ENCODE measurements at places on chromosomes 16 and 17.

- no peak for DNase-seq
These were observed 13.2 kb downstream of the NAGPA start for GRCh38 chr16:5020551-5020950.

DNA sequence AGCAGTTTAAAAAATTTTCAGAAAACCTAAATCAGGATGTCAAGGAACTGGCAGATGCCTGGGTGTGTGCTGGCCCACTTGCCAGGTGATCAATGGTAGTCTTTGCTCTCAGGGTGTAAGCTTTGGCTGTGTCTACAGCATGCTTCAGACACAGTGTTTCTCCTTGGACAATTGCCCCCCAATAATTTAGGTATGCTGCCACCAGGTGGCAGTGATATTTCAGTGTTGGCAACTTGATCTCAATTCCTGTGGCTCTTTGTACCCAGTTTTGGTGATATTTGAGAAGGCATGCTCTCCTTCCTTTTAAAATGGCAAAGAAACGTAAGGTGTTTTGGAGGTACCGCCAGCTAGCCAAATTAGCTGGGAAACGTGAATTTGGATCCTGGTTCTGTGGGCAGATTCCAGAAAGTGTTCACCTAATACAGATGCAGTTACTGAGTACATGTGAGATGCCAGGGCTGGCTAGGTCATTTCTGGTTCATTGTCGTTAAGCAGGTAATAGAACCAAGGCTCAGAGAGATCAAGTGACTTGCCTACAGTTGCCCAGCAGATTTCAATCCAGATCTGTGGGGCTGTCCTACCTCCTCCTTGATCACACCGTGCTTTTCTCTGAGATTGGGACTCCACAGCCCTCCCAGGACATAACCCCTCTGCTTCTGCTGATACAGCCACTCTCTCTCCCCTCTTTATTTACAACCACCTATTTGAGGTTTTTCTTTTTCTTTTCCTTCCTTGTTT, 155.6 kb upstream of the PLCG2 start:
- peak; percentile 29 for DNase-seq

GRCh38 chr16:8500351-8500750, 90.0 kb downstream of the TMEM114 start:
- no peak for DNase-seq

GRCh38 chr16:55328611-55329569, 4.9 kb downstream of the IRX6 start:
- no peak for DNase-seq

DNA sequence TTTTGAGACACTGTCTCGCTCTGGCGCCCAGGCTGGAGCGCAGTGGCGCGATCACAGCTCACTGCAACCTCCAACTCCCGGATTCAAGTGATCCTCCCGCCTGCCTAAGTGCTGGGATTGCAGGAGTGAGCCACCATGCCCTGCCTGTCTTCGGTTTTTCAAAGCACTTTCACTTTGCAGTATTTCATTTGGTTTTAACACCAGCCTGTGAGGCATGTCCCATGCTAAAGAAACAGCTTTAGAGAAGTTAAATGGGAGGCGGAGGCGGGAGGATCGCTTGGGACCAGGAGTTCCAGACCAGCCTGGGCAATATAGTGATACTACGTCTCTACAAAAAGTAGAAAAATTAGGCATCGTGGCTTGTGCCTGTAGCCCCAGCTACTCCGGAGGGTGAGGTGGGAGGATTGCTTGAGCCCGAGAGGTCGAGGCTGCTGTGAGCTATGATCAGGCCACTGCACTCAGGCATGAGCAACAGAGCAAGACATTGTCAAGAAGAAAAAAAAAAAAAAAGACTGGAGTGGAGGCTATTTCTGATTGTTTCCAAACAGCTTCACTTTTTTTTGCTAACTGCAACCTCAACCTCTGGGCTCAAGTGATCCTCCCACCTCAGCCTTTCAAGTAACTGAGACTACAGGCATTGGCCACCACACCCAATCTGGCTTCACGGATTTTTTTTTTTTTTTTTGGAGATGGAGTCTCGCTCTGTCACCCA, 1.3 kb downstream of the METTL23 start:
- no peak for DNase-seq

GRCh38 chr17:43479948-43480347, 3.8 kb upstream of the DHX8 start:
- no peak for DNase-seq

GRCh38 chr17:35046740-35047283, 16.7 kb downstream of the RFFL start:
- DNase-seq = peak; percentile 34

- DNase-seq = no peak
These were observed 266.4 kb downstream of the MAF start for GRCh38 chr16:79334127-79334526.

DNA sequence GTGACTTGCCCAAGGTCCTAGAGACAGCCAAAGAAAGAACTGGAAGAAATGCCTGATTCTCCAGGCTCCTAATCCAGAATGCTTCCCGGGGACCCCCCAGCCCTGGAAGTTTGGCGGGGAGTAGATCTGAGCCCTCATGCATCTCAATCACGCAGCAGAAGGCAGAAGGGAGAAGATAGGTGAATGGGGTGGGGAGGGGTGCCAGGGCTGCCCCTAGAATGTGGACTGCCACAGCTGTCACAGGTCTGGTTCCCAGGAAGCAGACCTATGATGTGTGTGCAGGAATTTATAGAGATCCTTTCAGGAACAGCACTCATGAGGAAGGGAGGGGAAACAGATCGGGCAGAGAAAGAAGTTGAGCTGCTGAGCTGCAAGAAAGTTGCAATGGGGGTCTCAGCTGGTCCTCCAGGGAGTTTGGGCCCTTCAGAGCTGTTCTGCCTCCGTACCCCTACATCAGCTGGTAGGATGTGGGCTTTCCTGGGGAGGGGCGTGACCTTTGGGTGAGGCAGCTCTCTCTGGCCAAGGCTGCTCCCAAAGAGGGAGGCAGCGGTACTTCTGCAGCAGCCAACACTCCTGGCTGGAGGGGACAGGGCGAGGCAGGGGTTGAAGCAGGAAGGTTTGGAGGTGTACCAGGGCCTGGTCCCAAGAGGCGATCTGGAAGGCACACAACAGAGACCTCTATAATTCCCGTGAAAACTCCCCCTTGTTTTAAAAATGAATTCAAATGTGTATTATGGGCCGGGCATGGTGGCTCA, 43.4 kb downstream of the DNAH9 start:
- DNase-seq = no peak

All from activated naive CD8-positive, alpha-beta T cell treated with anti-CD3 and anti-CD28 coated beads, Interleukin-2, amount 50 U/mL, for 16 hours (primary cell).